Astrocyte (in vitro differentiated cells and primary cell): ENCODE measurements at places on chromosomes 6 and 20. TPM values are rescaled to one million over a fixed set of nuclear protein-coding genes. Genes with fewer than 3 reads are reported as not detected.
A peak's percentile ranks its signal among the peaks of the same experiment; 100 is the strongest.

The CDSN gene
- total RNA-seq = 0.22 and 0.27 TPM in 2 replicates

The REM1 gene
- total RNA-seq = not detected in 2 replicates

The RBPJL gene
- total RNA-seq = not detected in 2 replicates

The PRICKLE4 gene
- 3.1 and 3.4 TPM in 2 replicates for total RNA-seq

The TNFAIP3 gene
- total RNA-seq = 16.2 and 16.8 TPM in 2 replicates

The HLA-DRA gene
- not detected in 2 replicates for total RNA-seq

The TMC2 gene
- not detected in 2 replicates for total RNA-seq

The BTNL2 gene
- total RNA-seq = not detected in 2 replicates

The CDH4 gene
- 3.2 and 3.5 TPM in 2 replicates for total RNA-seq

The GPR63 gene
- total RNA-seq = 1.6 and 1.8 TPM in 2 replicates

The ULBP1 gene
- 7.4 and 8.8 TPM in 2 replicates for total RNA-seq

The OR2H1 gene
- not detected in 2 replicates for total RNA-seq

The ZDHHC14 gene
- 6.8 and 7.2 TPM in 2 replicates for total RNA-seq

The IL17A gene
- not detected in 2 replicates for total RNA-seq

The TBX18 gene
- total RNA-seq = 12.2 and 12.5 TPM in 2 replicates

The PBOV1 gene
- total RNA-seq = not detected in 2 replicates

GRCh38 chr20:22928679-22929078 lies 106.4 kb upstream of the SSTR4 start:
- no peaks in the 10 kb centered on the region for H3K4me1 ChIP-seq
- H3K27ac ChIP-seq = no peak overlapping the region
- no peaks in the 10 kb centered on the region for H3K27me3 ChIP-seq
- no peaks in the 10 kb centered on the region for H3K36me3 ChIP-seq
- DNase-seq = no peak

GRCh38 chr6:31676322-31676903 lies 4.5 kb downstream of the LY6G5C start:
- H3K4me1 ChIP-seq = peaks cover 9% of the 10 kb centered on the region
- no peak overlapping the region for H3K4me3 ChIP-seq
- H3K27me3 ChIP-seq = no peaks in the 10 kb centered on the region
- no peak for DNase-seq
- peaks cover 13% of the 10 kb centered on the region for H3K36me3 ChIP-seq

- H3K27me3 ChIP-seq = no peaks in the 10 kb centered on the region
- H3K27ac ChIP-seq = no peak overlapping the region
- H3K4me1 ChIP-seq = peaks cover 9% of the 10 kb centered on the region
Measured at GRCh38 chr6:56575736-56576135, 67.0 kb downstream of the DST start.

GRCh38 chr6:152398993-152399392 lies 238.2 kb downstream of the SYNE1 start:
- H3K4me1 ChIP-seq = peaks cover 6% of the 10 kb centered on the region
- DNase-seq = no peak
- H3K27me3 ChIP-seq = no peaks in the 10 kb centered on the region
- H3K4me3 ChIP-seq = no peak overlapping the region
- H3K27ac ChIP-seq = no peak overlapping the region

- H3K27ac ChIP-seq = no peak overlapping the region
- no peaks in the 10 kb centered on the region for H3K27me3 ChIP-seq
- H3K36me3 ChIP-seq = peaks cover 17% of the 10 kb centered on the region
- no peak for DNase-seq
- H3K4me3 ChIP-seq = peak overlapping the region; percentile 87
- peaks cover 18% of the 10 kb centered on the region for H3K4me1 ChIP-seq
Measured at GRCh38 chr6:169251822-169252504, 1.7 kb downstream of the THBS2 start.

GRCh38 chr6:136274062-136274461 lies 15.6 kb downstream of the BCLAF1 start:
- no peaks in the 10 kb centered on the region for H3K4me1 ChIP-seq
- H3K27me3 ChIP-seq = no peaks in the 10 kb centered on the region
- peaks cover 71% of the 10 kb centered on the region for H3K36me3 ChIP-seq
- no peak overlapping the region for H3K27ac ChIP-seq

- H3K4me1 ChIP-seq = peaks cover 37% of the 10 kb centered on the region
- no peak overlapping the region for H3K4me3 ChIP-seq
- DNase-seq = peak; percentile 90
Measured at GRCh38 chr20:50027611-50028105, 44.9 kb downstream of the SNAI1 start.

- no peak overlapping the region for H3K27ac ChIP-seq
- no peaks in the 10 kb centered on the region for H3K4me1 ChIP-seq
- no peaks in the 10 kb centered on the region for H3K27me3 ChIP-seq
- H3K4me3 ChIP-seq = no peak overlapping the region
Measured at GRCh38 chr6:114446342-114446741, 103.5 kb upstream of the HS3ST5 start.

DNA sequence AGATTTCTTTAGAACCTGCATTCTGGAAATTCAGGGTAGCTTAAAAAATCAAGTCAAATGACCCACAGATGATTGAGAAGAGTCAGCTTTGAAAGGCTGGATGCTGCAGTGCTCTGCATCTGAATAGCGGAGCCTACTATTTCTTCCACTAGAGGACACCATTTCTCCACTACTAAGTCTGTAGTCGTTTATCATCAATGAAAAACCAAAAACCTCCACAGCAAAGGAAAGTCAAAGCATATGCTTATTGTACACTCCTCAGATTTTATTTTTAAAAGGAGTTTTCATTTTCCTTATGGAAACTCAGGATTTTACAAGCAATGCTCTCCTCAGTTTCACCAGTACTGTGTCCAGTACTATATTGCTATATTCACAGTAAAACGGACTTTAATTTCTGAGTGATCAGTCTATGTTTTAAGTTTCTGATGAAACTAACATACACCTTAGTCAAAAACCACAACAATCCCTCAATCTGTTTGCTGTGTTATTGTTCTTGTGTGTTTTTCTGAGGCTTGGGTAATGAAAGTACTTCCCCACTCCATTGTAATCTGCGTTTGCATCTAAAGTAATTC lies 50.5 kb upstream of the ENPP5 start:
- H3K27me3 ChIP-seq = no peaks in the 10 kb centered on the region
- no peaks in the 10 kb centered on the region for H3K36me3 ChIP-seq
- H3K4me3 ChIP-seq = no peak overlapping the region
- DNase-seq = no peak
- H3K4me1 ChIP-seq = no peaks in the 10 kb centered on the region

- no peak overlapping the region for H3K4me3 ChIP-seq
- no peaks in the 10 kb centered on the region for H3K36me3 ChIP-seq
- H3K4me1 ChIP-seq = no peaks in the 10 kb centered on the region
- H3K27ac ChIP-seq = no peak overlapping the region
- no peak for DNase-seq
Measured at GRCh38 chr20:47741669-47742608, 43.3 kb downstream of the SULF2 start.

- H3K4me3 ChIP-seq = no peak overlapping the region
- H3K27ac ChIP-seq = no peak overlapping the region
- H3K27me3 ChIP-seq = peaks cover 2% of the 10 kb centered on the region
- DNase-seq = no peak
- H3K4me1 ChIP-seq = no peaks in the 10 kb centered on the region
Measured at GRCh38 chr6:52136055-52136454, 48.6 kb upstream of the PKHD1 start.

GRCh38 chr20:16400234-16400633 lies 173.0 kb downstream of the KIF16B start:
- H3K36me3 ChIP-seq = no peaks in the 10 kb centered on the region
- no peaks in the 10 kb centered on the region for H3K4me1 ChIP-seq
- H3K27ac ChIP-seq = no peak overlapping the region
- H3K27me3 ChIP-seq = no peaks in the 10 kb centered on the region
- no peak for DNase-seq

DNA sequence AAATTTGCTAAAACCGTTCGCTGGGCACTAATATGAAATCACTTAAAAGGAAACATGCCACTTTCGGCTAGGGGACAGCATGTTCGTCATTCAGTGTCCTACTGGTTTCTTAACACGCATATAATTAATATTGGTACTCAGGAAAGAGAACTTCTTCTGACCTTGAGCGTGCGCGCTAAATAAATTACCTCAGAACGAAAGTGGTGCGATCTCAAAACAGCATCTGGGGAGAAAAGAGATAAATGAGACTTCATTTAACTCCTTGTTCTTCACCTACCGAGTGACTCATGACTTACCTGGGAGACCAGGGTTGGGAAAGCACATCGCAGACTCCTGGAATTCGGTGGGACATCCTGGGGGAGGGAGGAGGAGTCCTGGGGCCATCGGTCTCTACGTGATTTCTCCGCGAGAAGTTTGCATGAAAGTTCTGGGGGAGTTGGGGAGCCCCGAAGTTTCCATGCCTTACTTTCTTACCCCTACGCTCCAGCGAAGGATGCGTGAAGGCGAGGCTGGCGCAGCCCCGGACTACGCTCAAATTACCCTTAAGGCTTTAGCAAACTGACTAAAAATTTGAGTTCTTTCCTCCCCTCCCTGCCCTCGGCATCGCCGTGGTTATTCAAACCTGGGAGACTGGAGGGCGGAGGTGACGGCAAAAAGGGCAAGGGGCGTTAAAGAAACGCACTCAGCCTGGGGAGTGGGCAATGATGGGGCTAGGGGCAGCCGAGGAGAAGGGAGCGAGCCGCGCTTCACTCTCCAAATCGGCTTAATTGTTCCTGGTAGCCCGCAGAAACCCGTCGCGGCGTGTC lies 1.1 kb upstream of the BEND6 start:
- H3K27me3 ChIP-seq = no peaks in the 10 kb centered on the region
- H3K36me3 ChIP-seq = peaks cover 2% of the 10 kb centered on the region
- H3K4me1 ChIP-seq = peaks cover 44% of the 10 kb centered on the region

GRCh38 chr6:13496513-13497190 lies 9.3 kb upstream of the GFOD1 start:
- no peak for DNase-seq
- H3K27ac ChIP-seq = no peak overlapping the region
- no peaks in the 10 kb centered on the region for H3K27me3 ChIP-seq
- H3K4me3 ChIP-seq = no peak overlapping the region
- H3K4me1 ChIP-seq = no peaks in the 10 kb centered on the region
- no peaks in the 10 kb centered on the region for H3K36me3 ChIP-seq

GRCh38 chr6:13528232-13528631 lies 40.8 kb upstream of the GFOD1 start:
- H3K4me1 ChIP-seq = no peaks in the 10 kb centered on the region
- H3K27me3 ChIP-seq = no peaks in the 10 kb centered on the region
- no peak overlapping the region for H3K4me3 ChIP-seq
- H3K36me3 ChIP-seq = no peaks in the 10 kb centered on the region
- no peak overlapping the region for H3K27ac ChIP-seq

DNA sequence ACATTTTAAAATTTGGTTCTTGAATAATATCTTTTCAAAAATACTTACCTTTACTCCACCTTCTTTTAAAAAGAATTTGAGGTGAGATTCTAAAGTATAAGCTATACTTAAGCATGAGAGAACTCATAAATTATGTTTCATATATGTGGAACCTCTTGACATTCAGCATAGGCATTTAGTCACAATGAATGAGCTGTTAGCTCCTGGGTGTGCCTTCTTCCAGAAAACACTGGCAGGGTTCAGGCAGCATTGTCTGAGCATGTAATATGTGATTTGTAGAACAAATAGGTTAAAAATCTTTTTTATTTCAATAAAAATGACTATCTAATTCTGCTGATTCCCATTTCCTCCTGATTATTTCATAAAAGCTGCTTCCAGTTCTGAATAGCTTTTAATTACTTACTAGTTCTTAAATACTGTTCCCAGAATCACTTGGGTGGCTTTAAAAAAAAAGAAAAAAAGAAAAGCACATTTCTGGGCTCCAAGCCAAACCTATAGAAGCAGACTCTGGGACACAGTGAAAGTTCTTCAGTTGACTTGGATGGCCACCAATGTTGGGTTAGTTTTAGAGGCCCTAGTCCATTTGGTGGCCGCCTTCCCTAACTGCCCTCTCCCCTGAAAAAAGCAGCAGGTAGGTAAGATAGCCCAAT lies 20.2 kb downstream of the RNF8 start:
- no peak for DNase-seq
- no peaks in the 10 kb centered on the region for H3K27me3 ChIP-seq
- no peak overlapping the region for H3K27ac ChIP-seq
- H3K4me3 ChIP-seq = no peak overlapping the region
- H3K36me3 ChIP-seq = peaks cover 12% of the 10 kb centered on the region

DNA sequence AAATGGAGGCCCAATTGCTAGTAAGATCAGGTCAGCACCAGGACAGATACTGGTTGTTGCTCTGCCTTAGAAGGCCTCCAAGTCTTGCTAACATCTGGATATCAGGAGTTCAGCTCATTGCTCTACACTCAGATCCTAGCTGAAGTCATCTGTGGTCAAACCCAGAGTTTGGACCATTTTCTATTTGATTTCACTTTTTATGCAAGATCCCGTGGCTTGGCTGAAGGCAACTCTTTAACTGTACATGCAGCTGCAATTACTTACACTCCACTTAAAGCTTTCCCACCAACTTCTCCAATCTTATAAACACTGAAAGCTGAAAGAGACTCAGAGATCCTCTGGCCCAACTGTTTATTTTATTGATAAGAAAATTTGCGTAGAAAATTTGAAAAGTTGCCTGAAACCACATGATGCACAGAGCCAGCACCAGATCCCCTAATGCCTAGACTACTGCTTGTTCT lies 2.7 kb downstream of the SLC17A2 start:
- no peaks in the 10 kb centered on the region for H3K27me3 ChIP-seq
- no peaks in the 10 kb centered on the region for H3K4me1 ChIP-seq
- DNase-seq = peak; percentile 26
- no peak overlapping the region for H3K4me3 ChIP-seq
- H3K36me3 ChIP-seq = no peaks in the 10 kb centered on the region
- H3K27ac ChIP-seq = no peak overlapping the region

- H3K27ac ChIP-seq = no peak overlapping the region
- H3K36me3 ChIP-seq = no peaks in the 10 kb centered on the region
- peaks cover 15% of the 10 kb centered on the region for H3K4me1 ChIP-seq
- no peaks in the 10 kb centered on the region for H3K27me3 ChIP-seq
Measured at GRCh38 chr6:156662025-156662445, 115.1 kb upstream of the ARID1B start.

GRCh38 chr6:130183271-130184222 lies 39.2 kb downstream of the SAMD3 start:
- DNase-seq = no peak
- no peak overlapping the region for H3K4me3 ChIP-seq
- H3K4me1 ChIP-seq = peaks cover 8% of the 10 kb centered on the region
- H3K27me3 ChIP-seq = no peaks in the 10 kb centered on the region

DNA sequence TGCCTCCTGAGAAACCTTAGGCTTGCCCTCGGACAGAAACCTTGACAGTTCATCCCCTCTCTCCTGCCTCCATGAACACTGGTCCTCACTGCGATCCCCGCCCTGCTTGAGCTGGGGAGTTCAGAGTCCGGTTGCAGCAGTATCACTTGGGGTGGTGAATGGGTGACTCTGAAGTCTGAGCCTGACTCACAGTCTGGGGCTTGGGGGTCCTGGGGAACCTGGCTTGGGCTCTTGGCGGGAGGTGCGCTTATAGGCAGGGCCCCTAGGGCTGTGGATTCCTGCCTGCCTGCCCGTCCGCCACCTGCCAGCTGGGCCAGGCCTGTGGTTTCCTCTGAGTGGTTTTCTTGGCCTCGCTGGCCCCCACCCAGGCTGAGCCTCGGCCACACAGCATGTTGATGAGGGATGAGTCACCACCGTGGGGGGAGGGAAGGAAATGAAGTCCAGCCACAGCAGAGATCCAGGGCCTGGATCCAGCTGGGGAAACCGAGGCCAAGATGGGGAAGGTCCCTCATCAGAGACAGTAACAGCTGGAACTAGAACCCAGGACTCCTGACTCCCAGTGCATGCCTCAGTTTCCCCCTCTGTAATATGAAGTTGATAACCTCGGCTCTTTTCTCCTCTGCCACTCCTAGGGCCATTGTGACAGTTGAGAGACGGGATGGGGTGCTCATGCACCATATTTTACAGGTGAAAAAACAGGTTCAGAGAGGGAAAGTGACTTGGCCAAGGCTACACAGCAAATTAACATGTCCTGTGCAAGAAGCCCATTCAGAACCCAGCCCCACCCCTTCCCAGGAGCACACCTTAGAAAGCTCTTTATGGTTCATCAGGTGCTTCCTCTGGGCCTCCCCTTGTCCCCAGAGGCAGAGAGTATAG lies 9.2 kb downstream of the FOXS1 start:
- H3K36me3 ChIP-seq = no peaks in the 10 kb centered on the region
- peak overlapping the region; percentile 16 for H3K4me3 ChIP-seq
- no peak overlapping the region for H3K27ac ChIP-seq
- peak; percentile 91 for DNase-seq
- peaks cover 49% of the 10 kb centered on the region for H3K4me1 ChIP-seq
